ENCODE measurements at places on chromosomes 1 and 21.

GRCh38 chr1:225437710-225438437 lies 10.0 kb upstream of the LBR start:
- DNase-seq = no peak

DNA sequence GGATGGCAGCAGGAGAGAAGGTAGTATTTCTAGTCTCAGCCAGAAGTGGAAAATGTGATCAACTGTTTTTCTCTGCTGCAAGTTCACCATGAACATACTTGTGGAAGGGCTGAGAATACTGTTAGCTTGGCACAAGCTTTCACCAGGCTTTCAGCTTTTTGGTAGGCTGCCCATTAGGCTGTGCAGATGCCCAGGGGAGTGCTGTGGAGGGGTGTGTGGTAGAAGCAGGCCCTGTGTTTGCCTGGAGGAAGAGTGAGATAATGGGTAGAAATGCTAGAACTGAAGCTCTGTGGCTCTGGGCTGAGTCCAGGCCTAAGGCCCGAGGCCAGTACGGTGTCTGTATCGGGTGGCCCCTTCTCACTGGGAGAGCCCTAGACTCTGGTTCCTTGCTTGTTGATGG lies 9.8 kb downstream of the DNAJC6 start:
- no peak for DNase-seq

- no peak for DNase-seq
Measured at GRCh38 chr1:113275083-113275482, 115.2 kb upstream of the MAGI3 start.

DNA sequence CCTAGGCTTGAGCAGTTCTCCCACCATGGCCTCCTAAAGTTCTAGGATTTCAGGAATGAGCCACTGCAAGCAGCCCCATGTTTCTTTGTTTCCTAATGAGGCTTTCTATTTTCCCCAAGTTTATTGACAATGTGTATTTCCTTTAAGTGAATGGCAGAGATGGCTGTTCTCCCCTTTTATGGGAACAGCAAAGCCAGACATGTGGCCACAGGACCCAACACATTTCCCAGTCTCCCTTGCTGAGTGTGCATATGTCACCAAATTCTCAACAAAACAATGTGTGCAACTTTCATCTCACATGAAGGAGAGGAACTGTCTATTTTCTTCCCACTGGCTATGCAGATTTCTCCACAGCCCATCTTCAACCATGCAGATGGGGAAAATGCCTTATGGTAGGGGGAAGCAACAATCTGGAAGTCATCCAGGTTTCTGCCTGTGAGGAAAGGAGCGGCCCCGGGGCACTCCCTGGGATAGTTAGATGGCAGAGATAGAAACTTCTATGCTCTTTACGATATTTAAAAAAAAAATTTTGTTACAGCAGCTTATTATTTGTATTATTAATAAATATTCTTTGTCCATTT lies 28.6 kb upstream of the MAP10 start:
- no peak for DNase-seq

- no peak for DNase-seq
Measured at GRCh38 chr1:215375381-215375780, 191.7 kb upstream of the KCTD3 start.

DNA sequence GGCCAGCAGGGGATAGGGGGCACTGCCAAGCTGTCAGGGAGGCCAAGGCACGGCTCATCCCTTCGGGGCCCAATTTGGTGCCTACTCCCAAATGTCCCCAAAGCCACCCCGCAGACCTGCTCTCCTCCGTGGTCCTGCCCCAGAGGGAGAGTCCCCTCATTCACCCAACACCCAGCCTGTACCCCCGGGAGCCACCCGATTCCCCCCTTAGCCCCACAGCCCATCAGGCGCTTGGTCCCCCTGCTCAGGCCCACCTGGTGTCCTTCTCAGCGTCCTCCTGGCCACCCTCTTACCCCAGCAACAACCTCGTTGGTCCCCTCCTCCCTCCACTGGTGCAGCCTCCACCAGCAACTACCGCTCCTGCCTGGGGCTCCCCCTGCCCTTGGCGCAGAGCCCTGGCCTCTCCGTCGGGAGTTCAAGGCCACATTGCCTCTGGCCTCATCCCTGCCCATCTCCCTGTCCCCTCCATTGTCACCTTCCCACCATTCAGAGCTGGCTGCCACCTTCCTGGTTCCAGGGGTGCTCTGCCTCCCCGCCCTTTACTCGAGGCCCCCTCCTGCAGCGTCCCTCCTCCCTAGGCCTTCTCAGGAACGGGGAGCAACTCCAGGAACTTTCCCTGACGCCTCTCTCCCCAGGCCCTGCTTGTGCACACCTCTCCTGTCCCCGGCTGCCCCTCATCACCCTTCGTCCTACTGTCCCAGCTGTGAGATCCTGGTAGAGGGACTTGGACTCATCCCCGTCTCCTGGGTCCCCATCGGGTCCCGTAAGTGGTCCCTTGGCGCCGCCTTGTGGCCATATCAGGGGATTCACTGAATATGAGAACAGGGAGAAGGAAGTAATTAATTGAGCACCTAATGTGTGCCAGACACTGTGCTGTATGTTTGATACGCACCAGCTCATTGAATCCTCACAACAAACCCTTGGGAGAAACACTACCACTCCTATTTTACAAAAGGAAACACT lies 73.9 kb downstream of the RAP1GAP start:
- DNase-seq = no peak

DNA sequence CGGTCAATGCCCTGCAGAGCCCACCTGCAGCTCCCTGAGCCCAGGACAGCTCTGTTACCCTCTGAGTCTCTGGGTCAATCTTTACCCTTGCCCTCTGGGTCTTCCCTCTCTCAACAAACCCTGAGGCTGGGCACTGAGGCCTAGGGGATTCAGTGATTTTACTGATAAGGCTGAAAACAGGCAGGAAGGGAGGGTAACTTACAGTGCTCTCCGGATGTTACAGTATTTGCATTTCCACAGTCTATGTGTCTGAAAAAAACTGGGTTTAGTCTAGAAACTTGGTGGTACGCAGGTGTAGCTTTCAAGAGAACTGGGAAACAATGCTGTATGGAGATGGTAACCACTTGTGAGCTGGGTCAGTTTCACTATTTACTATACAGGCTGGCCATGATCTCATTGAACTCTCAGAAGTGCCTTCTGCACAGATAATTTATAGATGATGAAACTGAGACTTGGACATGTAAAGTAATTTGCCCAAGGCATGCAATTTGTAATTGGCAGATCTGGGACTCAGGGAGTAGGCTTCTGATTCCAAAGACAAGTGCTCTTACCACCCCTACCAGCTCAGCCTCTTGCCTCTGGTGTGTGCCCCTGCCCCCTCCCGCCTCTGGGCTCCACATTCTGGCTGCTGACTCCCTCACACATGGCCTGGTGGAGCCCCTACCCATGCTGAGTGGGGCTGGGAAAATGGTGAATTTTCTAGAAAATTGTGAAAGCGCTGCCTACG lies 48.8 kb downstream of the TENT5C start:
- DNase-seq = no peak

DNA sequence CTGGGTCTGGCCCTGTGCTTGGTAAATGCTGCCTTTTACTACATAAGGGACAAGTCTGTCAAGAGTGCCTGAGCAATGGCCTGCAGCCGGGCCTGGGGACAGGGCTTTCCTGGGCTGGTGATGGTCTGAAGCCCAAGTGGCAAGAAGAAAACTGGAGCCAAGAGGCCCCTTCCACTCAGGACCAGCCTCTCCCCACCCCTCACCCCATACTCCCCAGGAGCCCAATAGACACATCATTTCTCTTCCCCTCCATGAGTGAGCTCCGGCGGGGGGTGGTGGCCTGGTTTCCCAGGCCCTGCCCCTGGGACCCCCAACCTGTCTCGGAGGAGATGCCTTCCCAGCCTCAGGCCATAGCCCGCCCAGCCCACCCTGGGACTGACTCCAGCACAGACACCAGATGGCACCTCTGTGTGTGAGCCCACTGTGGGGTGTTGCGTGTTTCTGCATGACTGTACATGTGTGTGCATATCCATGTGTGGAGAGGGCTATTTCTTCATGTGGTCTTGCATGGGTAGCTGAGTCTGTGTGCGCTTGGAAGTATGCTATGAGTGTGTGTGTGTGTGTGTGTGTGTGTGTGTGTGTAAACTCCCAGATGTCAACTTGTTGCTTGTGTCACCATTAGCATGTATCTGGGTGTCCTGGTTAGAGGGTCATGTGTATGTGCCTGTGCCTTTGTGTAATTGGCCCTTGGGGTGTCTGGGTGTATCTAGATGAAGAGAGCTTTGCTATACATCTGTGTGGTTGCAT lies 14.3 kb upstream of the LRP8 start:
- DNase-seq = no peak

DNA sequence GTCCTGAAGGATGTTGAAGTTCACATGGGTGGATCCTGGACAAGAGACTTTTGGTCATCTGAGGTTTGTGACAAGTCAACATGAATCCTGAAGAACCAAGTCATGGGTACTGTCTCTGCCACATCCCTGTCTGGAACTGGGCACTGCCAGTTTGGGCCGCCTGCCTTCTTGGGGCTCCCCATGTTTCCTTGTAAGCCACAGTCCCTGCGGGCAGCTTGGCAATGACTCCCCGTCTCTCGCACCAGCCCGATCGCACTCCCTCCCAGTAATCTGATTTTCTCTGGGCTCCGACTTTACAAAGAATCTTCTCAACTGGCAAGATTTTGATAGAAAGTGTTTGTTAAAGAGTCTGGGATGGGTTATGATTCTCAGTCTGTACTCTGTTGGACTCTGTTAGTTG lies 80.4 kb downstream of the DDX20 start:
- DNase-seq = no peak

DNA sequence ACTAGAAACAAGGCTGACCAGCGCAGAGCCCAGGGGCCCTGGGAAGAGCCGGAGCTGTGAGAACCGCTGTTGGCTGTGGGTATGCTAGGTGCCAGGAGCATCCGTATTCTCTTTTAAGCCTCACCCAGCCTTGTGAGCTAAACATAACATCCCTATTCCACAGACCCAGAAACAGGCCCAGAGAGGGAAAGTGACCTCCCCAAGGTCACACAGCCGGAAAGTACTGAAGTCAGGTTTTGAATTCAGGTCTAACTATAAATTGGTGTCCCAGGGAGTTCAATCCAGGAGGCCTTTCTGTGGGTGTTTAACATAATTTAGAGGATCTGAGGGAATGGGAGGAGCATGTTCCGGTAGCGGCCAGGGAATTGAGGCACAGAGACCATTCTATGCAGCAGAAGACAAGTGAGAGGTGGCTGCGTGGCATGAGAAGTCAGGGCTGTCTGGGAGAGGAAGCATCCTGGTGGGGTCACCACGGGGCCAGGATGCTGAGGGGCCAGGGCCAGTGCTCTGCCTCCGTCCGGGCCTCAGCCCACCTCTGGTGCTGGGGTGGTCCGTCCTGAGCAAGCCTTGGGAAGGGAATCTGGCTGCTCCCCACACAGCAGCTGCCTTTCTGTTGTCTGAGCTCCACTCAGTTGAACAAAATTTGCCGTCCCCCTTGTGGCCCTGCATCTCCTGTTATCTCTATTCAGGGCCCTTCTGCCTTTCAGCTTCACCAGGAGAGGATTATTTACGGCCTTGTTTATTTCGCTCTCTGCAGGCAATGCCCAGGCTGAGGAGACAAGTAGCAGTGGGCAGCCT lies 338.8 kb upstream of the VAMP3 start:
- no peak for DNase-seq

Measured in epithelial cell of proximal tubule (primary cell).